ENCODE measurements at places on chromosomes 7 and 10. TPM values are rescaled to one million over a fixed set of nuclear protein-coding genes. Genes with fewer than 3 reads are reported as not detected.

PRXL2A gene
- total RNA-seq: 254 TPM

AP5Z1 gene
- 19.2 TPM for total RNA-seq

CDK14 gene
- 32.1 TPM for total RNA-seq

LSM5 gene
- total RNA-seq: 21.1 TPM

PAX4 gene
- not detected for total RNA-seq

FXYD4 gene
- not detected for total RNA-seq

C10orf62 gene
- not detected for total RNA-seq
